Endothelial cell (in vitro differentiated cells): ENCODE measurements at places on chromosomes 7 and 10. TPM values are rescaled to one million over a fixed set of nuclear protein-coding genes. Genes with fewer than 3 reads are reported as not detected.

The CALY gene
- not detected for total RNA-seq

The PRXL2A gene
- total RNA-seq: 147 TPM

The ARPC1A gene
- total RNA-seq: 196 TPM

The COL28A1 gene
- not detected for total RNA-seq

The MLLT10 gene
- total RNA-seq: 50.6 TPM

The CYP2C19 gene
- total RNA-seq: not detected

The LAMB1 gene
- 453 TPM for total RNA-seq

The KNDC1 gene
- 1.3 TPM for total RNA-seq

The LEP gene
- total RNA-seq: not detected

The POU6F2 gene
- 1.1 TPM for total RNA-seq

The NKX2-3 gene
- total RNA-seq: 0.82 TPM

- H3K27me3 ChIP-seq: peaks cover 3% of the 10 kb centered on the region
- peak overlapping the region; percentile 2 for H3K27ac ChIP-seq
- H3K36me3 ChIP-seq: peaks cover 76% of the 10 kb centered on the region
- peaks cover 4% of the 10 kb centered on the region for H3K4me1 ChIP-seq
Observed at GRCh38 chr7:107953265-107953923, 49.6 kb downstream of the LAMB1 start.

- H3K4me1 ChIP-seq: no peaks in the 10 kb centered on the region
- no peak overlapping the region for H3K27ac ChIP-seq
- DNase-seq: no peak
- H3K4me3 ChIP-seq: no peak overlapping the region
Observed at GRCh38 chr10:130806426-130806825, 505.1 kb downstream of the TCERG1L start.

DNA sequence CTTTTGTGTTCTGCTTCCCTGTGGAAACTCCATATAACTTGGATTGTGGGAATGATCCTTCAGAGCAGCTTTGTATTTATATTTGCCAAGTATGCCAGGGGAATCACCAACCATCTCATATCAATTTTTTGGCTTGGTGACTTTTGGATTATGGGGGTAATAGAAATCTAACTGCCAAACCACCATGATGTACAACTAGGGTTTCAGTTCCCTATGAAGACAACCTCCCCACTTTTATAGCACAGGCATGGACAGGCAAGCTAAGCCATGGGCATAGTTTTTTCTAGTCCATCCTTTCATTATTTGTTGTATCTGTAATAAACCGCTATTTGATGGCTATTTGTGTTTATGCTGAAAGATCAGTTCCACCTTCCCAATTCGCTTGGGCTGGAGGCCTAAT, 17.7 kb downstream of the NPY start:
- DNase-seq: no peak
- no peaks in the 10 kb centered on the region for H3K36me3 ChIP-seq
- peaks cover 6% of the 10 kb centered on the region for H3K4me1 ChIP-seq
- H3K27ac ChIP-seq: no peak overlapping the region
- no peaks in the 10 kb centered on the region for H3K27me3 ChIP-seq
- no peak overlapping the region for H3K4me3 ChIP-seq

GRCh38 chr10:14736600-14737081, 38.1 kb downstream of the FAM107B start:
- H3K4me1 ChIP-seq: peaks cover 21% of the 10 kb centered on the region
- H3K27ac ChIP-seq: peak overlapping the region; percentile 49
- no peaks in the 10 kb centered on the region for H3K27me3 ChIP-seq
- no peak for DNase-seq

DNA sequence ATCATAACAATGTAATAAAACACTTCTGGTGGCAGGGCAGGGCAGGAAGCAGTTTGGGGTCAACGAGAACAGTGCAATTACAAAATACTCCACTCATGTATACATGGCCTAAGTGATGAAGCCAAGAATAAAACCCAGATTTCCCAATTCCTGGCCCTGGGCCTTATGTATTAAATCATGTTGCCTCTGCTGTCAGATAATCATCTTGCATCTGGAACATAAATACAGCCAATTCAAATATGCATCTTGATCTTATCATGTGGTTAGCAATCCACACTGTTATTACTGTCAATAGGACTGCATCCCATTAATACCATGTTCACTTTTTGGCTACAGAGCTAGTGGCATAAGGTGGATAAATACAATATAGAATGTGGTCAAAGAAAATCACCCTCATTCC, 186.5 kb upstream of the SLC25A13 start:
- H3K27me3 ChIP-seq: no peaks in the 10 kb centered on the region
- no peak for DNase-seq
- no peaks in the 10 kb centered on the region for H3K4me1 ChIP-seq

GRCh38 chr10:97336446-97336845, 1.9 kb upstream of the FRAT2 start:
- H3K36me3 ChIP-seq: peaks cover 13% of the 10 kb centered on the region
- peaks cover 11% of the 10 kb centered on the region for H3K27me3 ChIP-seq
- DNase-seq: no peak
- H3K27ac ChIP-seq: no peak overlapping the region
- H3K4me3 ChIP-seq: no peak overlapping the region

DNA sequence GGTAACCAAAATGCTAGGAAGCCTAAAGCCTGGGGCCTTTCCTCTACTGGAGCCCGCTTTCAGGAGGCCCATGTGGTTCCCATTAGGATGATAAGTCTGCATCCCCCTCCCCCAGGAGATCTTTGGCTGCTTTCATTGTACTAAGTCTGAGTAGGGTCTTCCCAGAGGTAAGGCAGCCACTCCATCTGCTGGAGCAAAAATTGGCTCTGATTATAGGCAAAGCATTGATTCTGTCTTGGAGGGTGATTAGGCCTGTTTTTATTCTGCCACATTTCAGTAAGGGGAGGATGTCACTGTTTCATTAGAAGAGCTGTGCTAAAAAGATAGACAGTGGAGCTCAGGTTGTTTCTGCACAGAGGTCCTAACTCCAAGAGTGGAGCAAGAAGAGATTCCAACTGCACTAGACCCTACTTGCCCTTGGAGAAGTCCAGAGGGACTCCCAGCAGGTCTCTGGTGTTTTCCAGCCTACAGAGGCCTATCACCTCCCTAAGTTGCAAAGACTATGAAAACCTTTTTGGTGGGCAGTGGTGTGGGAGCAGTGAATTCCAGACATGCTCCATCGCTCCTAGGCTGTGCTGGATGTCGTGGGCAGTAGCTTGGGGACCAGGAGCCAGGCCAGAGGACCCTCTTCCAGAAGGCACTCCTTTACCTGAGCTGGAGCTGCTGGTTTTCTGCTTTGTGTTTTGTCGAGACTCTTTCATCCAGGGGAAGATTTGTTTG, 7.1 kb upstream of the HOXA2 start:
- DNase-seq: no peak
- H3K4me3 ChIP-seq: peak overlapping the region; percentile 65
- H3K27me3 ChIP-seq: peaks cover 42% of the 10 kb centered on the region

DNA sequence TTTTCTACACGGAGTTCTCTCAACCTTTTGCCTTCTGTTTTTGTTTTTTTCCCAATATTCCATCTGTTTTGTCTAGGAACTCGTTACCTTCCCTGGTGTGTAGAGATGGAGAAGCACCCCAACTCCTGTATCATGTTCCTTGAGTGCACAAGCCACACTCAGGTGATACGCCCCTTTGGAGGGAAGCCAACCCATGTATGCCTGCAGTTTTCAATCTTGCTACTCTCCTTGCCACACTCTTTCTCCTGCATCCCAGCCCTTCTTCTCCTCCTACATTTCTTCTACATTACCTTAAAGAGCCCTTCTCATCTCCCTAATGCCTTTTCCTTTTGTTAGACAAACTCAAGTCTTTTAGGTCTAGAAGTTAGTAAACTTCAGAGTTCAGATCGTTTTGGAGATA, 10.2 kb upstream of the SP4 start:
- no peak overlapping the region for H3K4me3 ChIP-seq
- H3K36me3 ChIP-seq: no peaks in the 10 kb centered on the region
- H3K4me1 ChIP-seq: peaks cover 10% of the 10 kb centered on the region
- DNase-seq: no peak
- H3K27me3 ChIP-seq: no peaks in the 10 kb centered on the region

GRCh38 chr10:7891634-7892033, 73.3 kb downstream of the TAF3 start:
- H3K4me3 ChIP-seq: no peak overlapping the region
- H3K27ac ChIP-seq: no peak overlapping the region
- no peaks in the 10 kb centered on the region for H3K27me3 ChIP-seq

DNA sequence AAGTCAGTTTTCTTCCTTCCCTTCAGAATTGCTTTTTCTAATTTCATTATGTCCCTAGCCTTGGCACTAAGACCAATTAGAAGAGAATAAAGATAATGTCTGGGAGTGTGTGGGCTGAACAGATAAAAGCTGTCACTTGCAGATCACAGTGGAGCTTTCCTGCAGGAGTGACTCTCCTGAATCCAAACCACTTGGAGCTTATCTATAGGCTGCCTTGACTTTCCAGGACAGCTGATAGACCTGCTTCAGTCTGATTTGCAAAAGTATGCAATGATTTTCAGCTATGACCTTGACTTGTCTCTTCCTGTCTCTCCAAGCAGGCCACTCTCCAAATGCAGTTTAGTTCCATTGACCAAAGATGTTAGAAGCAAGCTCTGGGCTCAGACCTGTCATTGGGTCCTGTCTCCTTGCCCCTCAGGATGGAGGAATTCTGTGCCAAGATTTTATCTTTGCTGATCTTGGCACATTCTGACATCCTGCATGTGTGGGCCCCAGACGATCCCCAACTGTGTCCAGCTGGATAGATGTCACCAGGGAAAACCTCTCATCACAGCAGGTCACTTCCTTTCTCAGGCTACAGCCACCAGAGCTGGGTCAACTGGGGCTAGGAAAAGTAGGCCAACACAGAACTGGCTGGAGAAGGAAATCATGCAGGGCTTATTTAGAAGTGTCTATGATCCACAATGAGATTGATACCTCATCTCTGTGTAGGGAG, 120.9 kb upstream of the ZNF438 start:
- peaks cover 4% of the 10 kb centered on the region for H3K36me3 ChIP-seq
- no peak for DNase-seq
- H3K27ac ChIP-seq: no peak overlapping the region
- peaks cover 3% of the 10 kb centered on the region for H3K4me1 ChIP-seq
- H3K4me3 ChIP-seq: no peak overlapping the region

DNA sequence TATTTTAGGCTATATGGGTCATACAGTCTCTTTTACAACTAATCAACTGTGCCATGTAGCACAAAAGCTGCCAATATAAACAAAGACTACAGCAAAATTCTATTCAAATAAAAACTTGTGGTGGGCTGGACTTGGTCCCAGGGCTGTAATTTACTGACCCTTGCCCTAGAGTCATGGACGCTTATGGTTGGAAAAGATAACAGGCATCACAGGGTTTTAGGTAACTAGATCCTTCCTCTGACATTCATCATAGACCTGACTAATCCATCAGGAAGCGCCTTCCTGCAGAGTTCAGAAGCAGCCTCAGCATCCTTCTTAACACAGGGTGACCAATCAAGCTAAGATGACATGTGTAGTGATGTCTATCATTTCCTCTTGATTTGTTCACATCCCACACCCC, 40.2 kb upstream of the GPAM start:
- no peaks in the 10 kb centered on the region for H3K4me1 ChIP-seq
- DNase-seq: no peak
- no peaks in the 10 kb centered on the region for H3K27me3 ChIP-seq

DNA sequence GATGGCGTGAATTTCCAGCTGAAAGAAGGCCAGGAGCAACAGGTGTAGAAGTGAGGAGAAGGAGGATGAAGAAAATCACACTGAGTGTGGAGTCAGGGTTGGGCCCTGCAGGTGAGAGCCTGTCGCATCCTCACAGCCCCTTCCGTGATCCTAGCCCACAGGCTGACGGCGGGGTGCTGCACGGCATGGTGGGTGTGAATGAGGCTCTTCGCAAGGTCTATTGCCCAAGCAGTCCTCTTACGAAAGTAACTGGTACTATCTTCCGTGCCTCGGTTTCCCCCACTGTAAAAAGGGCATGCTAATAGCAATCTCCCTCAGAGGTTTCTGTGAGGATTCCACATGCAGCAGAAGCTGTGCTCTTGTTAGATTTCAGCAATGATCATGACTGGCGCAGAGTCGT, 129.9 kb upstream of the TNS3 start:
- no peak overlapping the region for H3K27ac ChIP-seq
- H3K4me3 ChIP-seq: no peak overlapping the region
- no peaks in the 10 kb centered on the region for H3K36me3 ChIP-seq
- no peak for DNase-seq
- H3K4me1 ChIP-seq: no peaks in the 10 kb centered on the region
